Activated CD4-positive, CD25-positive, alpha-beta regulatory T cell (primary cell): ENCODE measurements at places on chromosomes 3 and 15.

GRCh38 chr15:100801256-100801900, 78.3 kb upstream of the ALDH1A3 start:
- no peak for DNase-seq

GRCh38 chr3:115644391-115644790, 21.1 kb downstream of the GAP43 start:
- no peak for DNase-seq

DNA sequence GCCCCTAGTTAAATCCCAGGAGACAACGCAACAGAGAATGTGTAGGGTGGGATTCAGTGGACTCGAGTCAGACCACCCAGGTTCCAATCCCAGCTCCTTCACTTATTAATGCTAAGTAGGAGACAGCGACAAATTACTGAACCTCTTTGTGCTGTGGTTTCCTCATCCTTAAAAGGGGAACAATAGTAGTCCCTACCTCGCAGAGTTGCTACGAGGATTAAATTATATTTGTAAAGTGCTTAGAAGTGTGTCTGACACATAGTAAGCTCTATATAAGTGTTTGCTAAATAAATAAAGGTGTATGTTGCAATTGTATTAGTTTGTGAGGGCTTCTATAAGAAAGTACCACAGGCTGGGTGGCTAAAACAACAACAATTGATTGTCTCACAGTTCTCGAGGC, 58.0 kb upstream of the PPARG start:
- no peak for DNase-seq

DNA sequence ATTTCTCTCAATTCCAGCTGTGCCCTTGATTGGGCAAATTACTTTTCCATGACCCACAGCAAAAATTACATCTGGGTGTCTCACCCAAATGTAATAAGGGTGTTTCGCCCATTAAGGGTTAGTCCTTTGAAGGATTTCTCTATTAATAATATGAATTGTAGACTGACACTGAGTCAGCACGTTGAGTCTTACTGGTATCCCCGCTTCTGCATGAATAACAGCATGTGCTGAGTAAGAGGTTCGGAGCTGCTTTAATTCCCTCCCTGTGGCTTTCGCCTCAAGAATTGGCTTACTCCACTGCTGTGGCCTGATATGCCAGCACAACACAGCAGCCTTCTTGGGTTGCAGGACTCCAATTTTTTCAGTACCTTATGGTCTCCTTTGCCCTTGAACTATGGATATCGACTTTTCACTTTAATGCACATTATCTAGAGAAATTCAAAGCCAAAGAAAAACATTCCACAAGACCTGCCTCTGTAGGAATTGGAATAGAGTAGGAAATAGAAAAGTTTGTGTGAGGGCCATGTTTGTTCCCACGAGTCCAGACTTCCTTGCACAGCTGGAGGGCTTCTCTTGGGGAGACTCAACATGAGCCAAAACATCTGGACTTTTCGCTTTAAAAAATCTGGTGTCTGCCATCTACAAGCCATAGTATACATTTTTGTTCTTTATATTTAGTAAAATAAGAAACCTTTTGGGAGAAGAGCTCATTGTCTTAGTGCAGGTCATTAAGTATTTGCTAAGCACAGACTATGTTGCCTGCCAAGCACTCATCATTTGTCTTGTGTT, 20.7 kb upstream of the ERC2 start:
- DNase-seq, result no peak

- no peak for DNase-seq
Measured at GRCh38 chr3:185981621-185982020, 43.8 kb upstream of the TRA2B start.
